Urothelium cell line (cell line): ENCODE measurements at places on chromosomes 6 and 20.
A peak's percentile ranks its signal among the peaks of the same experiment; 100 is the strongest.

- no peak for DNase-seq
These were observed 81.1 kb downstream of the PRSS35 start for GRCh38 chr6:83593395-83593785.

- no peak for DNase-seq
These were observed 10.7 kb downstream of the HCK start for GRCh38 chr20:32062776-32063170.

DNA sequence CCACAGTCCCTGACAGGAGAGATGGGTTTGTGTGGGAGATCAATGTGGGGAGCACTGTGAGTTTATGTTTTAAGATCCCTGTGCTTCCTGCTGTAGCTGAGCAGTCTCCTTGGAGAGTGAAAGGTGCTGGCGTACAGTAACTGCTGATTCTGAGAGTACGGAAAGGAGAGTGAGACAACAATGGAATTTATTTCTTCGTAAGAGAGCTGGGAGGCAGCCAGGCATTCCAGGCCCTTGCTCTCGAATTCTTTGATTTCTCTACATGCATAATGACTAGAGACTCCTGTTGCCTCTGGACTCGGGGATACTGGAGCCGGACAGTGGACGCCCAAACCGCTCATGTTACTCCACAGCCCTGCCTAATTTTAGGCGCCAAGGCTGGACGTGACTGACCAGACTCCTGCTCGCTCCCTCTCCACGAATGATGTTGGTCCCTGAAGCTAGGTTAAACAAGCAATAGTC is 131.0 kb upstream of the PHACTR1 start:
- DNase-seq, result peak; percentile 15

DNA sequence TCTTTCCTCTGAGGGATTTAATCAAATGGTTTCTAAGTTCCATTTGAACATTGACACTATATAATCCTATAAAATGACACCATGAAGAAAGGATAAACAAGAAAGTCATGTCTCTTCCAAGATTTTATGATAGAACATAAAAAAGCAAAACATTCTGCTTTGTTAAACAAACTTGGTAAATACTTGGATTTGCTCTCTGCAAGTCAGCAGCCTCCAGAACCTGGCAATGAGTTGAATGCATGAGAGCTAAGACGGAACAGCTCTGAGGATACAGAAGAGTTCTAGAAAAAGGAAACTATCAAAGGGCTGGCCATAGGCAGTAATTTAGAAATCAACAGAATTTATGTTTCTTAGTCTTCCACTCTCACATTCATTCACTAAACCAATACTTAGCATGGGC is 656.0 kb upstream of the ID4 start:
- DNase-seq, result no peak

DNA sequence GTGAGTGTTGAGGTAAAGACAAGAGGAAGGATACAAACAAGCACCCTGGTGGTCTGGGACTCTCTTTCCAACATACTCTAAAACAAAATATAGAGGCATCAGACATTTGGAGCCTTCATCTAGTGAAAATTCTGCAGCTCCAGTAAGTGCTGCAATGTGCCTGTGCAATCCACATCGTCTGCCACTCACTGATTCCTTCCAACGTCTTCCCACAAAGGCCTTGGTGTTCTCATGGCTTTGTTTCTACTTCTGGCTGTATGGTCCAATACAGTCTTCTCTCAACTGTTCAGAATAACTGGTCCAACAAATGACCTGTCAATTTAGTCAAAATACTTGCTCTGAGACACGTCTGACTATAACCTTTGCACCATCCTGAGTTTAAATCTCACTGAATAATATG is 125.8 kb downstream of the MAP7 start:
- DNase-seq, result no peak

DNA sequence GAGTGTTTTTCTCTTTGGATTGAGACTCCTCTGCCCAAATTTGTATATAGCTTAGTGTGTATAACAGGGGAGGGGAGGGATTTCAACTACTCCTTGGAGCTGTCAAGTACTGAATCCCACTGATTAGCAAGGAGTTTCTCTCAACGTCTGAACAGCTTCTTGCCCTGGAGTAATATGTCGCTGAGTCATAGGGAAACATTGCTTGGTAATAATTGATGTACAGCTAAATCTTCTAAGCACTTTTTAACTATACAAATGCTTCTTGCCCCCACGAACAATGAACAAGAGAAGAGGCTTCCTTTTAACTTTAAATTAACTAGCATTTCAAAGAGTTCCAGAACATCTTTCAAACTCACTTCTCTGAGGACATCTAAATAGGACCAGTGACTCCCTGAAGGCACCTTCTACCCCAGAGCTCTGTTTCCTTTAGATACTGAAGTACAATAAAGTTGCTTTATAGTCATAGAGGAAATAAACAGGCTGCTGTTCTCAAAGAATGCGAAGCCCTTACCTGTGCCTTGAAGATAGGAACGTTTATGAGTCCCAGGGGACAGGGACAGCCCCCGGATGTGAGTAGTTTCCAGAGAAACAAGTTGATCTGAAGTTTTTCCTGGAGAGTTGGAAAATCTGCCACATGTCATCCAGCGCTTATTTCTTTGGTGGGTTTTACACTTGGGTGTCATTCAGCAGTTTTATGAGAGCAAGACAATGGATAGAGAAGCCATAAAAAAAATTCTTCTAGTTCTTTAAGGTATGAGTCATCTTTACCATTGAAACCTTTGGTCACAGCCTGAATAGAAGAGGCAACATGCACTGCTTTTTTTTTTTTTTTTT is 462.5 kb upstream of the BTBD3 start:
- peak; percentile 84 for DNase-seq

DNA sequence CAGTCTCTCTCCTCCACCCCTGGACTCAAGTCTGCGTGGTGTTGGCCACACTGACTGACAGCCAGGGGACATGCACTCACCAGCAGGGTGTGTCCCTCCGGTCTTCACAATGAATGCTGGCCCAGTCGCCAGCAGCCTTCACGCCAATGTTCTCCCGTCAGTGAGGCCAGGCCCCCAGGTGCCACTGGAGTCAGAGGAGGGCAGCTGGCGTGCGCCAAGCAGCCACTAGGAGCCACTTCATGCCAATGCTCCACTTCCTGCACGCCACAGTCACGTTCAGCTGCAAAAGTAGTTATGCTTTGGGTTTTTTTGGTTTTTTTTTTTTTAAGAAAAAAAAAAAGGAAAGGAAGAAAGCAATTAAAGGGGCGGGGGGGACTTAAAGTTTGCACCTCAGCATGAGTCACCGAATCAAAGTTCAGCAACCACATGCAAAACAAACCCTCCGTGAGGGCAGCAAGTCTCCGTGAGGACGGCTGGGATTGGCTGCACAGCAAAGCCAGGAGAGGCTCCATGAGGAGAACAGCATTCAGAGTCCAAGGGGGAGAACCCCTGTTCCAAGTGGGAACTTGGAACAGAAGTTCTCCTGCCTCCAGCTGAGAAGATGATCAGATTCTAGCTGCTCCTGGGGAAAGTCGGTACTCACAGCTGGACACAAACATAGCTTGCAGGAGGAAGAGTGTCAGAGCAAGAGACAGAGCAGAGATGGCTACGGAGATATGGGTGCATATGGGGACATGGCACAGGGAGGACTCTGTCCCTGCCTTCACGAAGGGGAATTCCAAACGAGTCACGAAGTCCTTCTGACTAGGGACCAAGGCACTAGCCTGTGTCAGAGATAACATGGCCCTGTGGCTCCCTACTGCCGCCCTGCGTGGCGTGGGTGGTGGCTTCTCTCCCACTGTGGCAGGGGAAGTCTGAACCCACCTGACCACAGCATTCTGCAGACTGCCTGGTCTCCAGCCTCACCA is at the start of gene ZC3H12D:
ZC3H12D (minus strand) TSS at position 282 of the 968 bp plus-strand sequence. CDS start 10,471 bp downstream, outside the sequence.
- DNase-seq, result no peak

DNA sequence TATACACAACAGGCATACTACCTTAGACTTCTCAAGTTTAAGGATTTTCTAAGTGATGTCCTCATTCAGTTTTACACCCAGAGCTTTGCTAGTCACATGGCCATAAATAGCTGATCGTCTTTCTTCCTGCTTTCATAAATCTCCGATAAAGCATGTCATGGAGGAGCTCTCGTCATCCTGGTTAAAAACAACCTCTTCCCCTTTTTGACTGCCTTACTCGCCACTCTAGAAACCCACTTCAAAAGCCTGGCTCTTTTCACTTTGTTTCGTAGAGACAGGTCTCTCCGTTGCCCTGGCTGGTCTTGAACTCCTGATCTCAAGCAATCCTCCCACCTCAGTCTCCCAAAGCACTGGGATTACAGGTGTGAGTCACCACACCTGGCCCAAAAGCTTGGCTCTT is 67.0 kb upstream of the SMIM29 start:
- no peak for DNase-seq

DNA sequence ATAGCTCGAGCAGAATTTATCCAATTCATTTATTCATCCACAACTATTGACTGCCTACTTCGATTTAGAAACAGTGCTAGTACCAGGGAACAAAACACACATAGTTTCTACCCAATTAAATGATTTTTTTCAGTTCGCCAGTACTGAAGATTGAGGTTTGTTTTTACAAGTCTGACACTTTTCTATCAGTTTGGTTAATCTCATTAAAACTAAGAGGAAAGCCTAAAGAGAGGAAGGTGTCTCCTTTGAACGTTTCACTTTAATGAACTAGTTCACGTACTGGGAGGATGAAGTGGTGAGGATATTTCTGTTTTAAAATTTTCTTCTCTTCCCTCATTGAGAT is 570 bp upstream of the ANKS1A start:
- DNase-seq, result no peak

- no peak for DNase-seq
These were observed 550 bp downstream of the PLAGL2 start for GRCh38 chr20:32206760-32207625.

- no peak for DNase-seq
These were observed 173.9 kb upstream of the PMEPA1 start for GRCh38 chr20:57883761-57884160.

- DNase-seq, result no peak
These were observed 346.8 kb upstream of the POU3F2 start for GRCh38 chr6:98487612-98488011.

DNA sequence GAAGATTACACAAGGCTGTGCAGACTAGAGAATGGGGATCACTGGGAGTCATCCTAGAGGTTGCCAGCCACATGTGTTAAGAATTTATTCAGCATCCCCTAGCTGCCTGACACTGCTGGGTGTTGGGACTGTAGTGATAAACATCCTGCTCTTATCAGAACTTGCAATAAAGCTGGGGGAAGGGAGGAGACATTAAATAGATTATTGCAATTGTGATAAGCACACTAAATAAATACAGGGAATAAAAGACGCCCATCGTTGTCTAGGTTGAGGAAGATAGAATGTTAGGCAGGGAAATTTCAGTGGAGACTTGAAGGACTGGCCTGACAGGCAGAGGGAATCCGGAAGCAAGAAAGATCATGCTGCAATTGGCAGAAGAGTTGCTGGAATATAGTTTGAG is 33.2 kb upstream of the TRAM2 start:
- no peak for DNase-seq

DNA sequence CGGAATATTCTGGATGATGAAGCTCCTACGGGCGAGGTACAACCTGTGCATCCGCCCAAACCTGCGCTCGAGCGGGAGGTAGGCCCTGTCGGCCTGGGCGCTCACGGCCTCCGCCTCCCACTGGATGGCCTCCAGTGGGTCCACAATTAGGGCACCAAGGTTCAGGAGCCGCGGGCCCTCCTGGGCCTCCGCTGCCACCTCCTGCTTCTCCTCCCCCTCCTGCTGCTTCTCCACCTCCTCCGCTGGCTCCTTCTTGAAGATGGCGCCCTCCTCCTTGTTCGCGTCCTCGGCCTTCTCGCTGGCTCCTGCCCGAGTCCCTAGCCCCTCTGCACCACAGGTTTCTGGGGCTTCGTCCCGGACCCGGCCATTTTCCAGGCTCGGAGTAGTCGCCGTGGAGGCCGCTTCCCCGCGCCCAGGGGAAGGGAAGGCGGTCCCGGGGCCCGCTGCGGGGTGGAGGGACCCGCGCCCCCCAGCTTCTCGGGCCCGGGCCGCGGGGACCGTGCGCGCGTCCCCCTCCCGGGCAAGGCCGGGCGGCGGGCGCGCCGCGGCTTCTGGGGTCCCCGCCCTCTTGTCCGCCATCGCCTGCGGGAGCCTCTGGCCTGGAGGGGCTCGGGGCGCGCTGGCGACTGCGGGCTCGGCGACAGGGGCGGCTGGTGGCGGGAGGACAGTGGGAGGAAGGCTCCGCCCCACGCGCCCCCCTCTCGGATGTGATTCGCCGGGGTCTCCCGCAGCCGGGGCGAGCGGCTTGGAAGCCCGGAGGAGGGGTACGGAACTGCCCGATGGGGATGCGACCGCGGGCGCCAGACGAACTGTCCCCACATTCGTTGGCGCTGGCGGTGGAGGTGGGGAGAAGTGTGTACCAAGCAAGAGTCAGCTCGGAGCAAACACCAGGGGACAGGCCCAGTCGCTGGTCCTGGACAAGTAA is 17.6 kb downstream of the PLAGL2 start:
- no peak for DNase-seq

DNA sequence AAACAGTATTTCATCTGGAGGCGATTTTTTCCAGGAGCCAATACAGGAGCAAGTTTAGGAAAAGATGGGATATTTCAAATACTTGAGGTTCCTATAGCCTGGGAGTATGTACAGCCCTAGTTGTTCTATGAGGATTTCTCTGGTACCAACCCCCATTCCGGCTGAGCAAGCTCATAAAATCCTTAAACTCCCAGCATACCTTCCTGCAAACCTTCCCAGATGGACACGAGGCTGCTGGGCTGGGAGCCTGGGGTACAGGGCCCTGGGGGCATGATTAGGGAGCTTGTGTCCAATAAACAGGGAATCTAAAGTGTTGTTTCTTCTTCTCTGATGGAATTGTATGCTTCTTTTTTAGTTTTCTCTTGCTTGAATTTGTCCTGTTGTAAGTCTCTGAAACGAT is 1.5 kb downstream of the PRRC2A start:
- DNase-seq, result no peak

- no peak for DNase-seq
These were observed 87.2 kb downstream of the CD40 start for GRCh38 chr20:46205349-46205748.

DNA sequence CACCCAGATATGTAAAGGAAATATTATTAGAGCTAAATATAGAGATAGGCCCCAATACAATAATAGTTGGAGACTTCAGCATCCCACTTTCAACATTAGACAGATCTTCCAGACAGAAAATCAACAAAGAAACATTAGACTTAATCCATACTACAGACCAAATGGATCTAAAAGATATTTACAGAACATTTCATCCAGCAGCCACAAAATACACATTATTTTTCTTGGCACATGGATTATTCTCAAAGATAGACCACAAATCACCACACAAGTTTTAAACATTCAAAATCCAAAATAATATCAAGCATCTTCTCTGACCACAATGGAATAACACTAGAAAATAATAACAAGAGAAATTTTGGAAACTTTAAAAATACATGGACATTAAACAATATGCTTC is 1159.1 kb upstream of the CITED2 start:
- no peak for DNase-seq

DNA sequence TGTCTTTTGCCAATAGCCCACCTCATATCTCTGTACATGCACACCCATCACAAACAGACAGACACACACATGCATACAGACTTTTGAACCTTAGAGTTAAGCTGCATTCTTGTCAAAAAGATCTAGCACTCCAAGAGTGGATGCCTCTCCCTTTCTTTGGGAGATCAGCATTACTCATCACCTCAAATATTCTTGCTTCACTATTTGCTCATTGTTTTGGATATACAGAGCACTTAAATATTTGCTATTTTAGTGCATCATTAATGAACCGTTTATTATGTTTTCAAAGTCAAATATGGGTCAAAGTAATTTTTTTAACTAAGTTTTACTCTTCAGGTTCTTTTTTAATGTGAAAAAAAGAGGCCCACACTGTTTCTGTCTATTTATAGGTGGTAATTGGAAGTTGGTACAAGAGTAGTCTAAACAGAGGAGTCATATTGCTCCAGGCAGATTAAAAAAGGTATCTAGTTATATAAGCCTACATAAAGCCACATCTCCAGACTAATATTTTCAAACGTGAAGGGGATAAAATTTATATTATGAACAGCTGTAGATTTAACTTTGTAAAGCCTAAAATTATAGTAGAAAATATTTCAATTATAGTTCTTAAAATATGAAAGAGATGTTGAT is 102.6 kb downstream of the FLRT3 start:
- DNase-seq, result peak; percentile 12
